ENCODE measurements at places on chromosomes 5 and 9.

DNA sequence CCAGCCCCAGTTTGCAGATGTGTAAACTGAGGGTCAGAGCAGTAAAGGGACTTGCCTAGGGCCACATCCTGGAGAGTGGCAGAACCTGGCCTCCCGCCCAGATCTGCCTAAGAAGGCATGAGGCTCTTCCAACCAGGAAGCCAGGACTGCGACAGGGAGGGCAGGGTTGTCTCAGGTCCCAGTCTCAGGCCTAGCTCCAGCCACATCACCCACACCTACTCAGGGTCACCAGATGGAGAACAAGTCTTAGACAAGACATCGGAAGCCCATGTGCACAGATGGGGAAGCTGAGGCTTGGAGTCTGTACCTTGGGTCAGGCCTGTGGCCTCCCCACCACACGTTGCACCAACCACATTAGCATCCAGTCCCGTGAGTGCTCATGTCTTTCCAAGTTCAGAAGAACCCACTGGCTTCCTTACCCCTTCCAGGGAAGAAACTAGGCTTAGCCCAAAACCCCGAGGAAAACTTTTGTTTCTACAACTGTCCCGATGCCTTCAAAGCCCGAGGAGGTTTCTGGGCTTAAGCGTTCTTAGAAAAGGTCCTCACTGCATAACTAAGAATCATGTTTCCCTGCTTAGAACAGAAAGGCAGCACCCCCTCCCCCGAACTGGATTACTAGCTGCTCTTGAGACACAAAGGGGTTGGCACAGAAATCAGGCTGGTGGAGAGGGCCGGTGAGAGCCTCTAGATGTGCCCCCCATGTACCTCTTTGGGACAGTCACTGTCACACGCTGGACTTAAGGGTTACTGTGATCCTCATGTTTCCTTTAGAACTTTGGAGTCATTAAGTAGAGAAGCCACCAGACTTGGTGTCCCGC lies 2.2 kb downstream of the FAM78A start:
- DNase-seq: no peak

DNA sequence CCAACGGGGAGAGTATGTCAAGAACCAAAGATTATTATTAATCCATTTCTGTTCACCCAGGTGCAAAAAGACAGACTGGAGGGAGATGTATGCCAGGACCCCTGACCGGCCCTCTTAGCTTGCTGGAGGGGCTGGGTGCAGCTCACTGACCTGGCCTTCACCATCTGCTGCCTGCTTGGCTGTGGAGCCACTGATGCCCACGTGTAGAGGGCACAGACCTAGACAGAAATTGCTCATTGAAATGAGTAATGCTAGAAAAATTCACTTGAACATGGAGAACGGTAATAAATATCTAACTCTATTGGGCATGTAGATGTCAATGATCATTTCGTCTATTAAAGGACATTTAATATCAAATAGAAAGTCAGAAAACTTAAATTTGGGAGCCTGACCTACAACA lies 58.8 kb upstream of the ERCC6L2 start:
- DNase-seq: no peak

GRCh38 chr9:37486616-37487548 lies 1.1 kb downstream of the POLR1E start:
- DNase-seq: no peak

GRCh38 chr5:138743484-138743883 lies 9.7 kb upstream of the CTNNA1 start:
- DNase-seq: no peak

GRCh38 chr5:128649192-128649591 lies 111.1 kb upstream of the FBN2 start:
- DNase-seq: no peak

DNA sequence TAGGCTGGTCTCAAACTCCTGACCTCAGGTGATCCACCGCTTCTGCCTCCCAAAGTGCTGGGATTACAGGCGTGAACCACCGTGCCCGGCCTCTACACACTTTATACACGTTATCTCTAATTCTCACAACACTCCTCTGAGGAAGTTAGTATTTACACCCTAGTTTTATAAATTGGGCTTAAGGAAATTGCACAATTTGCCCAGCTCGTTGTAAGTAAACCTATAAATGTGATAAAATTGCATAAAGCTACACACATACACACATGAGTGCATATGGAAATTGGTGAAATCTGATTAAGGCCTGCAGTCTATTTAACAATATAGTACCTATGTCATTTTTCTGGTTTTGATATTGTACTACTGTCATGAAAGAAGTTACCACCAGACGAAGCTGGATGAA lies 4.4 kb upstream of the SLC4A9 start:
- DNase-seq: no peak

DNA sequence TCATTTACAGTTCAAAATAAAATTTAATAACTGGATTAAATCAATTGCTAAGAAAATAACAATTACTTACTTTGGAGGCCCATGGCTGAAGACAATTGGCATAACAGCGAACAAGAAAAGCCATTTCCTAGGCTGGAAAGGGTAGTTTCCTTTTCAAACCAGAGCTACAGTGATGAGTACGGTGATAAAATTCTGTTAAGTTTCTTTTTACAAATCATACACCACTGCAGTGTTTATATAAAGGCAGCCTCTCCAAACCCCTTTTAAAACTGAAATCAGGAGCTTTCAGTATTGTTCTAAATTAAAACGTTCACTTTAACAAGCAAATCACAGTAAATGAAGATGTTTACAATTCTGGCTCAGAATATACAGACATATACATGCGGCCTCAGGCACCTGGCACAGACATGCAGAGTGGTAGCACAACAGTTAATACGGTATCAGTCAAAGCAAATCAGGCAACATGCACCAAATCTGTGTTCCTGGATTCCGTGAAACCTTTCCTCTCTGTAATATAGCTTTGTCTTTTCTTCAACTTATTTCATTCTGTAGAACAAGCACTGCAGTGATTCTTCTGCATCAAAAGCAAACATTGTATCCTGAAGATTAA lies 102.9 kb downstream of the RAPGEF6 start:
- DNase-seq: no peak

DNA sequence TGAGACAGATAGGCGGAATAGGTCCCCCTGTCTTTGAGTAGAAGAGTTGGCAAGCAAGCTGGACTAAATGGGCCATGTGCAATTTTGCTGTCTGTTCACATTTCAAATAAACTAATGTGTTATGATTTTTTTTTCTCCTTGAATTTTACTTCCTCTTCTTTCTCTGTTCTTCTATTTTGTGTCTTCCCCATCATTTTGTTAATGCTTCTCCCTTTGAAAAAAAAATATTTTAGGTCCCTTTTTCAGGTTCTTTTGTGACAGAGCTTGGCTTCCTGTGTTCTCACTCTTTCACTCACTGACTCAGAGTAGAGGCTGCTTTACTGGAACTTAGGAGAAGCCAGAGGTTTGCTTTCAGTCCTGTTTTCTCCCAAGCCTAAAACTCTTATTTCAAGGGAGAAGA lies 48.1 kb downstream of the PTCD2 start:
- DNase-seq: no peak

- DNase-seq: no peak
Measured at GRCh38 chr9:18385696-18386490, 88.1 kb upstream of the ADAMTSL1 start.

GRCh38 chr5:125536582-125536981 lies 790.1 kb upstream of the ZNF608 start:
- DNase-seq: no peak

DNA sequence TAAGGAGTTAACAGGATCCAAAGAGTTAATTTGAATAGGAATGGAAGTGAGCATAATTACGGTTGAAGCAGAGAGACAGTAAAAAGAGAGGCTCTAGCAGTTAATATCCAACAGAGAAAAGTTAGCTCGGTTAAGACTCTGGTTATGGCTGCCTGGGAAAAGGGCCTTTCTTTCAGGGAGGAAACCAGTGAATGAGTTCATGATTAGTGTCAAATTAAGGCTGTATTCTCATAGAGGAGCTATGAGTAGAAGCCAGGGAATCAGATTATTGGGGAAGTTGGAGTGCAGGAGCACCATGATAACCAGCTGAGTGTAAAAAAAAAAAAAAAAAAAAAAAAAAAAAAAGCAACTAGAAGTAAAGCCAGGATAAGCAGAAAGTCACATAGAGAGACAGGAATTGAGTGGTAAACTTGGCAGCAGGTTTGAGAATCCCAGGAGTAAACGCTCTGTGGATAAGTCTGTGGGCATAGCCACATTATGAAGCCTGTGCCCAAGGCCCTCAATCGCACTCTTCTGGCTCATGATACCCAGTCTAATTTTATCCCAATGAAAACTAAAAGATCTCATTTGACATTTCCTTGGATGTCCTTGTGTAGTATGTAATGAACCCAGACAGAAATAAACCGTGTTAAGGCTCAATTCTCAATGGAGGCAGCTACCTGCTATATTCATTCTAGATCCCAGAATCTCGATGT lies 372.6 kb upstream of the MPDZ start:
- no peak for DNase-seq

GRCh38 chr9:13956107-13956506 lies 357.8 kb downstream of the NFIB start:
- no peak for DNase-seq

GRCh38 chr5:64514612-64515011 lies 8.8 kb downstream of the RGS7BP start:
- no peak for DNase-seq
